ENCODE measurements at places on chromosomes 3 and 15.

DNA sequence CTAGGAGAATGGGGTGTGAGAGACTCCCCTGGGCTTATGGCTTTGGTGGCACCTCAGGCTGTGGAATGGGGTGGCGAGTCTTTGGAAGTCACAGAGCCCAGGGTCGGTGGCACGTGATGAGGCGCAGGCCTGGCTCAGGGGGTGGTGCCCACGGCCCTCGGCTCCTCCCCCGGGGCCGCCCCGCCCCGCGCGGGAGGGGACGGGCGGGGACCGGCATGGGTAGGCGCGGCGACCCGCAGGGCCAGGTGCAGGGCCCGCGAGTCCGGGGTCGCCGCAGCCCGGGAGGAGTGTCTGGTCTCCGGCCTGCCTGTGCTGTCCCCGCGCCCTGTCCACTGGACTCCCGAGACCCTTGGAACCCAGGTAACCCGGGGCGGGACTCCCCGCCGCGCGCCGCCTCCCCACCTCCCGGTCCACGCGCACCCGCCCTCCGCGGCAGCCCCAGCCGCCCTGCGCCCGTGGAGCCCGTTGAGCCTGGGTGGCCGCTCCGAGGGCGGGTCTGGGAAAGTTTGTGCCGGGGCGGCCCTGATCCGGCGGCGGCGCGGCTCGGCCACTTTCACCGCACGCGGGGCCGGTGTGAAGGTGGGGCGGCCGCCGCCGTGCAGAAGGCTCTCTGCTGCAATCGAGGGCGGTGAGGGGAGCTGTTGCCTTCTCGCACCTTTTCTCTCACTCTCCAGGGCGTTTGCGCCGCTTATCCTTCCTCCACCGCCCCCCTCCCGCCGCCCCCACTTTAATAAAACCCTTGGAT is at the start of gene PAQR5:
TSS of gene PAQR5 (plus strand) at position 216 of the 745 bp plus-strand sequence. CDS start 61,169 bp downstream, outside the sequence.
- DNase-seq = no peak

DNA sequence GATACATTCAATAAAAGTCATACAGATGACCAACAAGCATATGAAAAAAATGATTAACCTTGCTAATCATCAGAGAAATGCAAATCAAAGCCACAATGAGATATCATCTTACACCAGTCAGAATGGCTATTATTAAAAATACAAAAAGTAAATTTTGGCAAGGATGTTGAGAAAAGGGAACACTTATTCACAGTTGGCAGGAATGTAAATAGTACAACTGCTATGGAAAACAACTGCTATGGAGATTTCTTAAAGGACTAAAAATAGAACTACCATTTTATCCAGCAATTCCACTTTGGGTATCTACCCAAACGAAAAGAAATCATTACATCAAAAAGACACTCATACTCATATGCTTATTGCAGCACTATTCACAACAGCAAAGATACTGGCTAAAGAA is 1121.8 kb downstream of the TBL1XR1 start:
- no peak for DNase-seq

DNA sequence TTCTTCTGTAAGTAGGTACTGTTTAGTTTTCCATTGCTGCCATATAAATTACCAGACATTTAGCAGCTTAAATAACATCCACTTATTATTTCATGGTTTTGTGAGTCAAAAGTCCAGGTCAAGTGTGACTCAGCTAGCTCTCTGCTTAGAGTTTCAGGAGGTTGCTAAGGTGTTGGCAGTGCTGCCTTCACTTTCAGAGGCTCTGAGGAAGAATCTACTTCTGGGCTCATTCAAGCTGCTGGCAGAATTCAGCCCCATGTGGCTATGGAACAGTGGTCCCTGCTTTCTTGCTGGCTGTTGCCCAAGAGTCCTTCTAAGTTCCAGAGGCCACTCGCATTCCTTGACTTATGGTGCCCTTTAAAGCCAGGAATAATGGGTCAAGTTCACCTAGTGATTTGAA is 4.5 kb downstream of the CFAP44 start:
- DNase-seq = no peak

DNA sequence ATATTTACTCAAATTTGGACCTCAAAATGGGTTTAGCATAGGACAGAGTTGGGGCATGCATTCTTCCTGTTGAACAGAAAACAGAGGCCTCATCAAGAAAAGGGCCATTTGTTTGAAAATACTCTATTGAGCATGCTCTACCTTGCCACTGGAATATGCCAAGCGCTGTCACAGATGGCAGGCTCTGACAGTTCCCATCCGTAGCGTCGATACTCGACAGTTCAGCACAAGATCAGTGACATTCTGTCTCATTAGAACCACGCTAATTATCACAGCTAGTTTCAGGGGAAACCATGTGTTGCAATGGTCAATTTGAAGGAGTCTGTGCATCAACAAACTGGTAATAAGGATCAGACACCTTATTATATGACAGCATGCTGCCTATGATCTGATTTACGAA is 54.5 kb downstream of the SATB1 start:
- DNase-seq = no peak

DNA sequence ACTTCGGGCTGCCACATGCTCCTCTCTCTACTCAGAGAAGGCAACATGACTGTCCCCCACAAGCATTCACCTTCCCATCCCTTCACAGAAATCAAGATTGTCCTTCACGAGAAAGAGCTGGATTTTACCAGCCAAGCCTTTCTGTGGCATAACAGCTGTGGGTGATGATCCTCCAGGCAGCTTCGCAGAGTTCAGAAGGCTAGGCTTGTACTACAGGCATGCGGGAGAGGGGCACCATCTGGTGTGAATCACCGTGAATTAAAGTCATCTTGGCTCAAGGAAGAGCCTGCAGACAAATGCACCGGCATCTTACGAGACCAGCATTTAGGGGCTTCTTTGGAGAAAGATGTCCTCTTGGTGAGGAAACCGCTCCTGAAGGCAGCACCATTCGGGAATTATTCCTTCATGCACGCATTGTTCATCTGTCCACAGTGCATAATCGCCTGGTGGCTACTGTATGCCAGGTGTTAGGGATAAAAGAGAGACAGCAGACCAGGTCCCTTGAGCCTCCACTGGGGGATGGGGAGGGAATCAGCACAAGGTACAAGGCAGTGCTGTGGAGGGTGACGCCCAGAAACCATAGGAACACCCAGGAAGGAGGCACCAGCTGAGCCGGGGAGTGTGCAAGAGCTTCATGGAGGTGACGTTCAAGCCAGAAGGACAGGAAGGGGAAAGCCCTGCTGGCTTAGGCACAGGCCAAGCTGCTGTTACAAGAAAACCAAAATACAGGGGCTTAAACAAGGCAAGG is 108.6 kb downstream of the TMEM266 start:
- no peak for DNase-seq

Data from stimulated activated CD4-positive, alpha-beta T cell treated with anti-CD3 and anti-CD28 coated beads, Interleukin-15, amount 100 ng/mL, for 1 hour (primary cell).